ENCODE measurements at places on chromosomes 3 and 15.

GRCh38 chr3:8760506-8760905 is 8.9 kb downstream of the OXTR start:
- DNase-seq, result no peak

DNA sequence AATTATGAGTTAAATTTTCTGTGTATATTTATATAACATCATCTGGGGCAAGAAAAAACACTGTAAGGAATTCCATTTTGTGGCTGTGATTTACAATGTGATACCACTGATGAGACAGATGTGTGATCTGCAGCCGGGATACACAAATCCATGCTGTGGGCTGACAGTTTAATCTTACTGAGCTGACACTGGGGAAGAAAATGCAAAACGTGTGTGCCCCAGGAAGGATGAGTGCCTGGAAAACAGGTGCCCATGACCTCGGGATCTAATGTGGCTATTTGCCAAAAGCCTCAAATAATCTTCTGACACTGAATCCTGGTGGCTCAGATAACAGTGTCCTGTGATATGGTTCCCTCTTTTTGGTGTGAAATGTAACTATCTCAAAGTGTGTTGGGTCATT is 10.5 kb downstream of the MYRIP start:
- no peak for DNase-seq

- no peak for DNase-seq
These were observed 557.2 kb upstream of the TBL1XR1 start for GRCh38 chr3:177754508-177754921.

GRCh38 chr3:197003461-197004385 is 25.9 kb downstream of the MELTF start:
- peak; percentile 76 for DNase-seq

DNA sequence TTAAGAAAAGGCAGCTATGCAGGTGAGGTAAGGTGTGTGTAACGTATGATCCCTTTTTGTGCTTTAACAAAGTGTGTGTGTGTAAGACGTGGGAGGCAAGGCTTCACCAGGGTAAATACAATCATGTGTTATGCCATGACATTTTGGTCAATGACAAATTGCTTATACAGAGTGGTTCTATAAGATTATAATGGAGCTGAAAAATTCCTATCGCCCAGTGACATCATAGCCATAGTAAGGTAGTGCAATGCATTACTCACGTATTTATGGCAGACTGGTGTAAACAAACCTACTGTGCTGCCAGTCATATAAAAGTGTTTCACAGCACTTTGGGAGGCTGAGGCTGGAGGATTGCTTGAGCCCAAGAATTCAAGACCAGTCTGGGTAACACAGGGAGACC is 60.2 kb upstream of the LCTL start:
- DNase-seq, result no peak

DNA sequence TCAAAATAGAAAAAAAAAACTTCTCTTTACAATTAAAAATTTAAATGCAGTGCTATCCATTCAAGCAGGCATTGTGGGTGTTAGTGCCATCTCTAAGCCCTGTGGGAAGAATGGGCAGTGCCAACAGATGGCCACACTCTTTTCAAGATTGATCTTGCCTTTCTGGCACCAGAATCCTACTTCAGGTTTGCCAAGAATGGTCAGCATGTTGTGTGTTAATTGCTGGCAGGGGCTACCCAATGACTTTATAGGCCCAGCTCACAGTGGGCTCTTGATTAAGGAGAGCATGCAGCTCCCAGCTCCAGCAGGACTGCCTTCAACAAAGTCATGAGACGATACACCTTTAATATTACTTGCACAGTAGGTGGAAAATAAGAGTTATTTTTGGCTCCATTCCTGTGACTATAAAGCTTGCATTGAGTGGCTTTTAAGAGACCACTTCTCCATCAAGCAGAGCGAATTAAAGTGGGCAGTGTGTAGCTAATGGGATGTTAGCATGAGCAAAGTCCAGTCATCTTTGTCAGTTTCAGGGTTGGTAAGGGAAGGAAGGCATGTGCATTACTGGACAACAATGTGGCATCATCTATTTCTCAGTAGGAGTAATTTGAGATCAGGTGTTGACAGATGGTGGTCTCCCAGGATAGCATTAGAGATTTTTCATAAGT is 476.8 kb downstream of the C3orf38 start:
- DNase-seq, result peak; percentile 68

DNA sequence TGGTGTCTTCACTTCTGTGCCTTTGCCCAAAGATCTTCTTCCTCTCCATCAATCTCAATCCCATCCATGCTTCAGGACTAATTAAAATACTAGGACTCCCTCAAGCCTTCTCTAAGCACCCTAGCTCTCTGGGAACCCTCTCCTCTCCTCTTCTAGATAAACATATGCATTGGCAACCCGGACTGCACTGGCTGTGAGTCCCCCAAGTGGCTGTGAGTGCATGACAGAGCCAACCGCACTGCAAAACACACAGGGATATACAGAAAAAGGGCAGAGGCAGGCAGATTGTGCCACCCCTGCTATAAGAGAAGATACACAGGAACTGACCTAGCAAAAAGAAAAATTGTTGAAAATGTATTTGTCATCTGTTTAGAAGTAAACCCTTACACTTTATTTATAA is 457.1 kb downstream of the MFSD1 start:
- no peak for DNase-seq

DNA sequence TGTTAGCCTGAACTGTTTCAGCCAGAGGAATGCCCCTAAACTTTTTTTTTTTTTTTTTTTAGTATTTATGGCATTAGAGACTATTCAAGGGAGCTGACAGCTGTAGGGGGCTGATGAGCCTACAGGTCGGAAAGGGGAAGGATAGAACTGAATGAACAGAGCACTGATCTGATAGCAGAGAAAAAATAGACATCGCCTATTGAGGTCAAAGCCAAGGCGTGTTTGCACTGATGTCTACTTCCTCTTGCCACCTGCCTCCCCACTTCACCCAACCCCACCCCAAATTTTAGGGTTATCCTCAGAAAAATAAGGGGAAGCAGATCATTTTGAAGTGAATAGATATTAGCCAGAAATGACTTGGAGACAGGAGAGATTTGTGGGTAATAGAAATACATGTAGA is 3.0 kb upstream of the ZMAT3 start:
- no peak for DNase-seq

DNA sequence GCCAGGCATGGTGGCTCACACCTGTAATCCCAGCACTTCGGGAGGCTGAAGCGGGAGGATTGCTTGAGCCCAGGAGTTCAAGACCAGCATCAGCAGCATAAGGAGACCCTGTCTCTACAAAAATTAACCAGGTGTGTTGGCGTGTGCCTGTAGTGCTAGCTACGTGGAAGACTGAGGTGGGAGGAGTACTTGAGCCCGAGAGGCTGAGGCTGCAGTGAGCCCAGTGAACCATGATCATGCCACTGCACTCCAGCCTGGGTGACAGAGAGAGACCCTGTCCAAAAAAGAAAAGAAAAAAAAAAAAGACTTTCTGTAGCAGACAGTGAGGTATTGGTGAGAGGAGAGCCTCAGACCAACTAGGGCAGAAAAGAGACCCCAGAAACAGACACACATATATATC is 263.8 kb downstream of the XXYLT1 start:
- no peak for DNase-seq

GRCh38 chr3:130748981-130749380 is 2.4 kb upstream of the PIK3R4 start:
- no peak for DNase-seq

DNA sequence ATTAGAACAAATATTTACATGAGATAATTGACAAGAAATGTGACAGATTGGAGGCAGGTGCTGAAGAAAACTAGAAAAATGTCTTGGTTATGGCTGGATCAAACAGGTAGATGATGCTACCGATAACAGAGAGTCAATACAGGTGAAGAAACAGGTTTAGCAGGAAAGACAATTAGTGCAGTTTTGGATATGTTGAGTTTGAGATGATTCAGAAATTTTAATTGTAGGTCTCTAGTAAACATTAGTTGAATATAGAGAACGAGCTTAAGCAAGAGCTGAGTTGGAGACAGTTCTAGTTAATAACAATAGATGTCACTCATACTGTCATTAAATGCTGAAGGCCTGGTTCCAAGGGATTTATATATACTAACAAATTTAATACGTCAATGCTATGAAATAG is 524.4 kb downstream of the NSUN3 start:
- DNase-seq, result peak; percentile 61

- peak; percentile 1 for DNase-seq
These were observed 15.3 kb downstream of the PYDC2 start for GRCh38 chr3:191476066-191476772.

Measured in DMS53 (cell line).